Ammon's horn (tissue), 1 donor: ENCODE measurements at places on chromosomes 11 and 22.

DNA sequence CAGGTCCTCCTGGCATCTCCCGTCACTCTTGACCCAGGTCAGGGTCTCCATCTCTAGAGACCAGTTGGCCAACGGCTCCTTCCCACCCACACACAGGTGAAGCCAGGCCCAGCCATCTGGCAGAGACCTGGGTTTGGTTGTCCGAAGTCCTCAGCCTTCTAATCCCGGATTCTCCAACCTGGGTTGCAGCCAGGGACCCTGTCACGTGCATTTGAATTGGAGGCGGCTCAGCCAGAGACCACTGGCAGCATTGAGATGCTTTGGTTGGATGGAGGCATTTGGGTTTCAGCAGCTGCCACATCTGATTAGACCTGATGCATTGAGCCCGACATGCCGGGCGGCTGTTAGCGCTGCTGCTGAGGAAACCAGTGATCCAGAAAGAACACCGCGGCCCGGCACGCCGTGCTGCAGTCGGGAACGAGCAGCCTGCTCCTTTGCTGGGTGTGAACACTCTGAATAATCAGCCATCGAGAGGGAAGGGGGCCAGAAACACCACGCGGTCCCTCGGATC lies 163.2 kb downstream of the BRD1 start:
- DNase-seq: peak; percentile 69

- no peak for DNase-seq
Measured at GRCh38 chr11:44229098-44229497, 80.8 kb downstream of the ALX4 start.

- DNase-seq: no peak
Measured at GRCh38 chr11:72144807-72145565, 9.5 kb downstream of the FOLR3 start.

DNA sequence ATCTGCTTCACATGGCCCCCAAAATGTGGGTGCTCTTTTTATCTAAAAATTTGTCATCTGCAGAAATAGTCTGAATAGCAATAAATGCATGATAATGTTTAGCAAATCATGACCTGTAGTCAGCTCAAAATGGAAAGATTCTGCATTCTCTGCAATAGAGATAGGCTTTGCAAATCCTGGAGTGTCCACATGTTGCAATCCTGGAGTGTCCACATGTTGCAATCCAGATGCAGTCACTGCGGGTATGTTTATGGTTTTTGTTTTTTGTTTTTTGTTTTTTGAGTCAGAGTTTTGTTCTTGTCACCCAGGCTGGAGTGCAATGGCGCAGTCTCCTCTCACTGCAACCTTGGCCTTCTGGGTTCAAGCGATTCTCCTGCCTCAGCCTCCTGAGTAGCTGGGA lies 20.2 kb upstream of the LRRC32 start:
- DNase-seq: no peak

DNA sequence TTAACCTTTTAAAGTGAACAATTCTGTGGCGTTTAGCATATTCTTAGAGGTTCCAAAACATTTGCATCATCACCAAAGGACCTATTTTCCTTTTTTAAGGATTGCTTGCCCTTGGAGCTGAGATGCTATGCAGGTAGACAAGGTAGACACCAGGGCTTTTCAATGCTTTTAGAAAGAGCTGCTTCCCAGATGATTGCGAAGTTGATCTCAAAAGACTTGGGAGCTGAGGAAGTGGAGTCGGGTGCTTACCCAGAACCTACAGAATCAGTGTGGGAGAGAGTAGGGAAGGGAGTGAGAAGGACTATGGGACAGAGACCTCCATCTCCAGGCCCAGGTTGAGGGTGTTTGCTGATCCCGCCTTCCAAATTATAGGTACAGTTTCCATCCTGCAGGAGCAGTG lies 11.1 kb upstream of the ALX4 start:
- no peak for DNase-seq

GRCh38 chr22:31742115-31742514 lies 7.8 kb downstream of the PRR14L start:
- DNase-seq: no peak

DNA sequence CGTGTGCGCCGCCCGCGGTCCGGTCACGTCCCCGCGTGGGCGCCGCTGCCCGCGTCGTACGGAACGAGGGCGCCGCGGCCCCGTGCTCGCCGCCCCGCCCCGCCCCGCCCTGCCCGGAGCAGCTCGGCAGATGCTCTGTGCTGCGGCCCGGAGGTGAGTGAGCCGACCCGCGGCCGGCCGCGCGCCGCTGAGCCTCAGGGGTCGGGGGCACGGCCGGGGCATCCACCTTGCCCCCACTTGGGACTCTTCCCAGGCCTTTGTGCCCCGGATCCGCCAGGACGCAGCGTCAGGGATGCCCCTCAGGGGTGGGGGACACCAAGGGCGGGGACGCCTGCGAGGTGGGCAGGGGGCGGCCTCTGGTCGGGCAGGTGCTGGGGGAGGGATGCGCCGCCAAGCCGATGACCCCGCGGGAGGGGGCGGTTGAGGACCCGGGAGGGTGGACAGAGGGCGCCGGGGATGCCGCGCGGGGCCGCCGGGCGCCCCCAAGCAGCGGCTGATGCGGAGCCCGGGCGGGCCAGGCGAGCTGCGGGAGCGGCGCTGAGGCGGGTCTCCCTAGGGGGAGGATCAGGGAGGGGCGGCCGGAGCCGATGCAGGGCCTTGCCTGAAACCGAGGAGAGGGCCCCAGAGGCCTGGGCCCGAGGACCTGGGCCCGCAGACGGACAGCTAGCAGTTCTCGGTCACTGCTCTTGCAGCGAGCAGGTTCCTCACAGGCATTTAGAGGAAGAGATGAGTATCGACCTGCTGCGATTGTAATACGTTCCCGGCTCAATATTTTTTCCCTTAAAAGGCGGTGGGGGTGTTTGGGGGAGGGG lies at the start of gene GNAZ:
TSS of gene GNAZ (plus strand) at position 102 of the 812 bp plus-strand sequence. CDS start 25,177 bp downstream, outside the sequence.
- DNase-seq: no peak

DNA sequence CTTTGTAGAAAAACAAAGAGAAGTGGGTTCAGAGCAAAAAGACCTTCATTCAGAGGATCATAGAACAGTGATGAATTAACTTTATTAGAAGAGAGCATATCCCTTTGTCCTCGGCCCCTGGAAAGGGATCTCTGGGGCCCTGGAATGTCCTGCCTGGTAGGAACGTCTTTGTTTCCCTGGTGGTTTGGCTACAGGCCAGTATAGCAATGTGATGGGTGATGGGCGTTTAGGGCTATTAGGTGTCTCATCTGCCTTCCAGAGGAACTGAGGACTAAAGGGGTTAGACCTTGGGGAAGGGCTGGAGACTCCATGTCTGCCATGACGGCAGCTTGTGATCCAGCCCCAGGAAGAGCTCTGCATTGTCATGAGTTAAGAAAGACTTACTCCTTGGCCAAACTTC lies 9.1 kb downstream of the APOL4 start:
- no peak for DNase-seq

- DNase-seq: no peak
Measured at GRCh38 chr11:87926250-87926970, 248.8 kb downstream of the RAB38 start.

DNA sequence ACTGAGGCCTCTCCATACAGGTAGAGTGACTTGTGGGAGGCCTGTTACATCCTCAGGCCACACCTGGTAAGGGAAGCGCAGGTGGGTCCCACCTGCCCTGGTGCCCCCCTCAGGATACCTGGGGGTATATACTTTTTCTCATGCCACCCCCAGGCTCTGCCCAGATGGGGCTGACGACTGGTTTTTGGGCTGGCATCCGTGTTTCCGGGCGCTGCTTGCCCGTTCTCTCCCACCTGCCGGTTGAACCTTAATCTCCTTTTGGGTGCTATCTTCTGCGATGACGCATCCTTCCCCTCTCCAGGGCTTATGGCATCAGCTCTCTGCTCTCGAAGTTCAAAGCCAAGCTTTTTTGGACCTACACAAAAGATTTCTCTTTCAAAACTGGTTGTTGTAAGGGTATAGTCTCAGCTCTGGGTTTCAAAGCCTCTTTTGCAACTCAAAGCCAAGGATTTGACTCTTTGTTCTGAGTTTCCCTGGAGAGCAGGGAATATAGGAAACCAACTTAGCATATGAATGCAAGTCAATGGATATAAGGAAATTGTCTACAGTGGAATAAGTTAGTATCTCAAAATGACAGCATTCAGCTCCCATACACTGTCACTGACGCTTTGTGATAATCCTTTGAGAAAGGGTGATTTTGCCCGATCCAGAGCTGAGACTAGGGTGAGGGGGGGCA lies 8.6 kb upstream of the LRRC10B start:
- no peak for DNase-seq

DNA sequence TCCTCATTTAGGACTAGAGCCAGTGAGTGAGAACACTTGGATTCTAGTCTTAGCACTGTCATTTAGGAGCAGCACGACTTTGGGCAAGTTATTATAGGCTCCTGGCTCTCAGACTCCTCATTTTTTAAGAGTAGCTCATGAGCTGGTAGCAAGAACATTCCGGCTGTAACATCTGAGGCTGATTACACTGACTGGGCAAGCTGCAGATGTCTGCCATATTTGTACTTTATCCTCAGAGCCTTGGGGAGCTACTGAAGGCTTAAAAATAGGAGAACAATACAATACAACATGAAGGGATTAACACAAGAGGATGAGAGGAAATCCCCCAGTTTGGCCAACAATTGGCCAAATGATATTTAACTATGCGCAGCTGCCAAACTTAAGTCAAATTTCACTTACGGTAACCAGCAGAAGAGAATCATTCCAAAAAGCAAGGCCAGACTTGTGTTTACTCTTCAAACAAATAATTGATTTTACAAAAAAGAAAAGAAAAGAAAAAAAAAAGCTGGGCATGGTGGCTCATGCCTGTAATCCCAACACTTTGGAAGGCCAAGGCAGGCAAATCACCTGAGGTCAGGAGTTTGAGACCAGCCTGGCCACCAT lies 113.1 kb upstream of the ARHGAP42 start:
- DNase-seq: no peak

- DNase-seq: peak; percentile 68
Measured at GRCh38 chr11:1747753-1748635, 2.4 kb downstream of the IFITM10 start.

DNA sequence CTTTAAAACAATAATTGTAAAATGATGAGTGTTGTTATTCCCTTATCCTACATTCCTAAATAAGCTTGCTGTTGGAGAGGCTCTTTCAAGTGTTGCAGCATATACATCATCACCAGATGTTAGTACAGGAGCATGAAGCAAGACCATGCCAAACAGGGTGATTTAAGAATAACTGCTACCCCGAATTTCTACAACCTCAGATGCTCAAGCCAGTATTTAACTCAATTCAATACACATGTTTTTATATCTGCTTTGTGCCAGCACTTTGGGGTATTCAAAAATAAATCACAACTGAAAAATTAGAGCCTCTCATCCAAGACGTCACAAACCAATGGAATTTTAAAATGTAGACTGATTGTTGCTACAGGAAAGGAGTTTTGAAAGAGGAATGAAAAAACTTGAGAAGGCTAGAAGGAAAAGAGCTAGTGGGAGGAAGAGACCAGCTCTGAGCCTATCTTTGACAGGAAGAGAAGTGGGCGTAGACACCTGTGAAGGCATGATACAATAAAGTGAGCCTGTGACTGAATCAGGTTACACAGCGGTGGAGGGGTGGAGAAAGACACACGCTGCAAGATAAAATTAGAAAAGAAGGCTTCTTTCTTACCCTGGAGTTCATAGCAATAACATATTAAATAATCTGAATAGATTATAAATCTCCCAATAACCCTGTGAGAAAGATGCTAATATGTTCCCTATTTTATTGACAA lies 95.8 kb downstream of the DLG2 start:
- no peak for DNase-seq

- DNase-seq: no peak
Measured at GRCh38 chr11:113668255-113668654, 37.9 kb downstream of the TMPRSS5 start.

- DNase-seq: peak; percentile 90
Measured at GRCh38 chr11:68090706-68091105, 30.5 kb downstream of the CHKA start.

DNA sequence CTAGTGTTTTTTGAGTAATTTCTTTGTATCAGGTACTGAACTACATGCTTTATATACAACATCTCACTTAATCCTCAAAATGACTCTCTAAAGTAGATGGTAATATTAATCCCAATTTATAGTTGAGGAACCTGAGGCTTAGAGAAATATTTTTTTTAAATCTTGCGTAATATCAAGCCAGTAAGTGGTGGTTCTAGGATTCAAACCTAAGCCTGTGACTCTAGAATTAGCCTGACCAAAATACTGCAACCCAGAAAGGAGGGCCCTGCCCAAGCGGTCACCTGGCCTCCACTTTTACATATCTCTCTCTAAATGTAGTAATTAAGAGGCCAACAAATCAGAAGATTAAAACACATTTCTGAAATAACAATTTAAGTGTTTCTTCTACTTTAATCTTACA lies 28.6 kb downstream of the SLC36A4 start:
- DNase-seq: no peak

DNA sequence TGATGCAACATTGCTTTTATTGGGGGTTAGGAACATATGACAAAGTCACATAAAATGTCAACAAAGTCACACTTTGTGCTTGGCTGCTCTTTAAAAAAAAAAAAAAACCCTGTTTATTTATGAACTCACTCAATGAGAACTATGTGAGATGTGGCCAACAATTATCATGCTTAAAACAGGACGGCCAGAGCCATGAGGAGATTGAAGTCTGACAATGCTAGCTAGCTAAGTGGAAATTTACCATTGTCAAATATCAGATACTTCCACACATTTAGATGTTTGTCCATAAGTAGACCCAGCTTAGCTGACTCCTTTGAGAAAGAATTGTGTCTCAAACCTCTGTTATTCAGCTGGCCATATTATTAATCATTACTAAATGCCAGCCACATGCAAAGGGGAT lies 26.9 kb downstream of the BLID start:
- no peak for DNase-seq

DNA sequence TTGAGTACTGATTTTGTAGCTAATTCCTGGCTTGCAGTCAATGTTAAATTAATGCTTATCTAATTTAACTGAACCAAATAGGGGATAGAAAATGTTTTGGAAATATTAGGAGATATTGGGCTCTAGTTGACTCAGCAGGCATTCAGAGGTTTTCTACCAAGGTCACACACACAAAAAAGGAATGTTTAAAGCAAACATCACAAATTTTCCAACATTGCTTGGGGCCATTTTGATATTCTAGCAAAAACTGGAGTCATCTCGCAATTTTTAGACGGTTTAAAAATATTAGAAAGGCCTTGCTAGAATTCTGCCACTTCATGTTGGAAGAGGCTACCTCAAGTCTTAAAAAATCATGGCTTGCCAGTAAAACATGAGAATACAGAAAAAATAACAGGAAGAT lies 2082.1 kb upstream of the RAG2 start:
- DNase-seq: no peak
